ACHN (cell line): ENCODE measurements at places on chromosomes 2 and 18.

DNA sequence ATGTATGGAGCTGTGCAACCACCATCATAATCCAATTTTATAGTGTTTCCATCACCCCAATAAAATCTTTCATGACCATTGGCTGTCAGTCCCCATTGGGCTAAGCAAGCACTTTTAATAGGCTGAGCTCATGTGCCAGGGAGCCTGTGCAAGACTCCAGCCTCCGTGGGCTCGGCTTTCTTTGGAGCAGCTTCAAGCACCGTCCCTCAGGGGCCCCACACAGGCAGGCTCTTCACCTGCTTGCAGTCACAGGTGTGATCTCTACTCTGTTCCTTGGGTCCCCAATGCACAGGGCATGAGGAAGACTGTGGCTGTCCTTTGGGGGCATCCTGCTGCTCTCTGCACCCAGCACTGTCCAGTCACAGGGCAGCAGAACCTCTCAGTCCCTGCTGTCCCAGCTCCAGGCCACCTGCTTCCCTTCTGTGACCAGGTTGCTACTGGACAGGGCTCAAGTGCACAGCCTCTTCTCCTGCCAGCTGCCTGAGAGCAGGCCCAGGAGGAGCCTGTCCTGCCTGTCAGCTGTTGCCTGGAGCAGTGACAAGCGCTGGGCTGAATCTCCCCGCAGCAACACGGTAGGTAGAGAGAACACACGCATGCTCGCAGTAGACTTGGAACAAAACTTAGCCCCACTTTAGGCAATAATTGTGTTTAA lies 40.7 kb upstream of the TMEM131 start:
- DNase-seq: no peak

- no peak for DNase-seq
Observed at GRCh38 chr2:50449306-50449705, 582.6 kb downstream of the NRXN1 start.

DNA sequence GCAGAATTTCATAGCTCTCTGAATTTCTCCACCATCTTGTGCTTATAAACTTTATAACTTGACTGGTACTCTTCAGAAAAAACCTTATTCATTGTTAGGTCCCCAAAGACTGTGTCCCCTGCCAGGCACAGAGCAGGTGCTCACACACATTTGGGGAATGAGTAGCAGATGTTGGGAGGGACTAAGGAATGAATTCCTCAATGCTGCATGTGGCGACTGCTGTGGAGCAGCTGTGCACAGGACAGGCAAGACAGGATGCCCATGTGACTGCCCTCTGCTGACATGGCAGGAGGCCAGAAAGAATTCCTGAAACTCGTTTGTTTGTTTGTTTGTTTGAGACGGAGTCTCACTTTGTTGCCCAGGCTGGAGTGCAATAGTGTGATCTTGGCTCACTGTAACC lies 122.3 kb upstream of the ITGA6 start:
- DNase-seq: no peak

- DNase-seq: peak; percentile 98
Observed at GRCh38 chr2:201151127-201151981, 31.6 kb upstream of the CASP10 start.

DNA sequence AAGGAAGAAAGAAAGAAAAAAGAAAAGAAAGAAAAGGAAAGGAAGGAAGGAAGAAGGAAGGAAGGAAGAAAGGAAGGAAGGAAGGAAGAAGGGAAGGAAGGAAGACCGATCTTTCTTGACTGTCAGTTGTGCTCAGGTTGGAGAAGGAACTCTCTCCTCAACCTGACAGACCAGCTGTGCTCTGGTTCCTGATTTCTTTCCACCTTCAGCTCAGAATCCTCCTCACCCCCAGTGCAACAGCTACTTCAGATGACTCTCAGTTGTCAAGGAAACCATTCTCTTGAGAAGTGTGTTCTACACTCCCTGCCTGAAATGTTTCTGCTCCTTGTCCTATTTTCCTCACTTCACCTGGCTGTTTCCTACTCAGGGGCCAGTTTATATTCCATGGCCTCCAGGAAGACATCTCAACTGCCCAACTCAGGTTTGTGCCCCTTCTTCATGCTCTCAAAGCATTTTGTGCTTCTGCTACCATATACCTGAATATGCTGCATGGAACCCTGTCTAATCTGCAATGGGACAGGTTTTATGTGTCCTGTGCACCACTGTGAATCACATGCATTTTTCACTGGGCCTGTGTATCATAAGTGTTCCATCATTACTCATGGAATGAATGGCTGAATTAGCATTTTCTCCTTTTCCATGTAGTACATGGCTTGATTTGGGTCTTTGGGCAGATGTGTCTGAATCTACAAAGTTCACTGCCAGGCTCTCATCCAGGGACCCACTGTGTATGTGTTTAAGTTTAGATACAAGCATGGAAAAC lies 32.8 kb upstream of the DOCK10 start:
- no peak for DNase-seq

- DNase-seq: no peak
Observed at GRCh38 chr2:2850859-2851258, 519.8 kb upstream of the MYT1L start.

DNA sequence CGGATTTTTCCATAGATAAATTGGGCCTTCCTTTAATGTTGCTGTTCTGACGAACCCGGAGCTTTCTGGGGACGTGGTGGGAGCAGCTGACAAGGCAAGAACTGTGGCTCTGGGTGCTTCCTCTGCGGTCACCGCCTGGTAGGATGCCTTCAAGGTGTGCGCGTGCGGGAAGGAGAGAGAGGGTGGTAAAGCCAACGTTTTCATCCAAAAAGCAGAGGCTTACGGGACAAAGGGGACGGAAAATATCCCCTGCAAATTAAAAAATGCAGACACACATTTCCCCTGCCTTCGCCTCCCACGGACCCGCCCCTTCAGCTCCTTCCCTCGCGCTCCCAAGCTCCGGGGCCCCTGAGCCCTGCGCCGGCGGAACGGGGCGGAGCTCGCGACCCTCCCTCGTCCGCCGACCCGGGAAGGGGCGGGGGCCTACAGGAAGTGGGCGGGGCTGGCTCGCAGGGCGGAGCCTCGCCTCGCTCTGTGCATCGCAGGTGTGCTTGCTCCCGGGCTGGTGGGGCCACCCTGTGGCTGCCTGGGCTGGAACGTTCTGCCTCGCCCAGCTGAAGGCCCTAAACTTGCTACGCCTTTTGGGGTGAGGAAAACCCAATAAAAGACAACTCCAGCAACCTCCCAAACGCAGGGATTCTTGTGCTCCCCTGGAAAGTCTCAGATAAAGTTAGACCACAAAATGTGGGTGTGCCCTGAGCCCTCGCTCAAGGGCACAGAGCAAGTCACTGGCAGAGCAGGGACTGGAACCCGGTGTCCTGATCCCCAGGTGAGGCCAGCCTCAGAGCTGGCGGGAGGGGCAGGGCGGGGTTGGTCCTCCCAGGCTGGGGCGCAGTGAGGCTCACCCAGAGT lies 25.4 kb upstream of the SLC66A3 start:
- DNase-seq: peak; percentile 57

- no peak for DNase-seq
Observed at GRCh38 chr2:113089916-113090315, 22.1 kb downstream of the IL1F10 start.

GRCh38 chr2:70942396-70943204 lies 6.9 kb downstream of the ATP6V1B1 start:
- DNase-seq: no peak

- DNase-seq: no peak
Observed at GRCh38 chr2:182447163-182447562, 20.3 kb upstream of the PDE1A start.

GRCh38 chr2:28643911-28644334 lies 107.7 kb upstream of the PPP1CB start:
- DNase-seq: no peak

- DNase-seq: no peak
Observed at GRCh38 chr2:9400268-9401058, 22.9 kb downstream of the ITGB1BP1 start.

GRCh38 chr2:60957643-60958042 lies 59.9 kb upstream of the PEX13 start:
- no peak for DNase-seq

- DNase-seq: no peak
Observed at GRCh38 chr2:191831410-191831994, 15.4 kb downstream of the CAVIN2 start.

GRCh38 chr2:71662665-71663394 lies 209.5 kb downstream of the DYSF start:
- DNase-seq: no peak

- no peak for DNase-seq
Observed at GRCh38 chr18:8139127-8139527, 470.1 kb upstream of the RAB12 start.

DNA sequence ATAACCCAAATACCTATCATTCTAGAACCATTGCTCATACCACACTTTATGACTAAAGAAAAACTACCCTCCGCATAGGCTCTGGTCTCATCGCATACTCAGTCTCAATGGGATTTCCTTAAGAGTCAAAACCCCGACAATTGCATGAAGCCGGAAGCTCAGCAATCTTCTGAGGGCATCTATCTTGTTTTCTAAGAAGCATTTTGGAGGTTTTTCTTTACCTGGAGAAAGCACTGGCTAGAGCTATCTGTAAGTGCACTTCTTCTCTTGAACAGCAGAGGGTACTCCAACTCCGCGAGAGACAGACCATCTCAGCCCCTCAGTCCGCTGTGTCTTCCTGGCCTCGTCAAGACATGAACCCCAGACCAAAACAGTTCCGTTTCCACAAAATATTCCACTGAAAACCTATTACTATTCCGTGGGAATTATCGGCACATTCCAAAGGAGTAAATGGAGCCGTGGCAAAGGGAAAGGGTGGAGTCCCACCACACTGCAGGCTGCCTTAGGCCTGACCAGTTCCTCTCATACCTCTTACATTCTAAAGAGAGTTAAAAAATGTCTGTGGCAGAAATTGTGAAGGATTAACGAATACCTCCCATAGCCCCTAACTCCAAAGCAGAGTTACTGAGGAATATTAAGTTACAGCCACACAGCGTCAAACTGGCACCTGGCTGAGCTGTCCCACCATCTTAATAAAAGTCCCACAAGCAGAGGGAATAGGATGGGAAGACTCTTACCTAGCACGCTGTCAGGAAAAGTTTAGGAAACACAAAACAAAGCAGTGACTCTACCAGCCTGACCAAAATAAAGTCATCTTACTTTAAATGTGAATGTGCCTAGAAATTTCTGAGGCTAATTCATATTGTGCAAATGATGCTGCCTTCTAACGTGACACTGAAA lies 325.6 kb upstream of the VRK2 start:
- DNase-seq: peak; percentile 84

- DNase-seq: no peak
Observed at GRCh38 chr2:10400568-10400977, 47.6 kb downstream of the ODC1 start.
